H1 (cell line): ENCODE measurements at places on chromosomes 7 and 10.

GRCh38 chr7:26200038-26200443, 505 bp downstream of the HNRNPA2B1 start:
- DNase-seq = peak; percentile 84

GRCh38 chr7:77674878-77675277, 21.4 kb upstream of the RSBN1L start:
- DNase-seq = no peak

DNA sequence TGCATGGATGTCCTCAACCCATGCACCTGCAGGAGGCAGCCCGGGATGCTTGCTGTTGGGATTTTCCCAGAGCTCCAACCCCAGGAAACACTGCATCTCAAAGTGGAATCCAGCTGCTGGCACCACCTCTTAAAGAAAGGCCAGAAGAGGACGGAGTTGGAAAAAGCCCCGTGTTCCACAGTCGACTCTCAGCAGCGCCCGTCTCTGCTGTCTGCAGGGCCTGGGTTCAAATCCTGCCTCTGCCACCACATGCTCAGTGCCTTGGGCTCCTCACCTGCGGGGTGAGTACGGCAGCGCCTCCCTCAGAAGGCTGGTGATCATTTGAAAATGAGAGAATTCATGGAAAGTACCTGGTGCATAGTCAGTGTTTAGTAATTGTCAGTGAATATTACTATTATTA, 65.6 kb upstream of the ZNF716 start:
- DNase-seq = no peak

DNA sequence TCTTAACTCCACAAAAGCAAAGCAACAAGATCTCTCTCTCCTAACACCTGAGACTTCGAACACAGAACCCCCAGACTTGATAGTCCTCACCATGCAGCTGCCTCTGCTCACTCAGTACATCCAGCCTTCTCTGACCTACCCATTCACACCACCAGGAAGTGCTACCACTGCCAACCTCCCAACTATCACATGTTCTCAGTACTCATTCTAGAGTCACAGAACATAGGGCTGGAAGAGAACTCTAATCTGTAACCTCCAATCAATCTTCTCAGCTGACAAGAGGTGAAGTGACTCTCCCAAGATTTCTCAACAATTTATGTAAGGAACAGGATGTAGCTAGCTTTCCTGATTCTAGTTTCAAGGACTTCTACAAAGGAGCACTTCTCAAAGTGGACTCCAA, 3.8 kb downstream of the NUDCD3 start:
- no peak for DNase-seq

- DNase-seq = no peak
These were observed 22.0 kb downstream of the PRTFDC1 start for GRCh38 chr10:24930427-24930826.

DNA sequence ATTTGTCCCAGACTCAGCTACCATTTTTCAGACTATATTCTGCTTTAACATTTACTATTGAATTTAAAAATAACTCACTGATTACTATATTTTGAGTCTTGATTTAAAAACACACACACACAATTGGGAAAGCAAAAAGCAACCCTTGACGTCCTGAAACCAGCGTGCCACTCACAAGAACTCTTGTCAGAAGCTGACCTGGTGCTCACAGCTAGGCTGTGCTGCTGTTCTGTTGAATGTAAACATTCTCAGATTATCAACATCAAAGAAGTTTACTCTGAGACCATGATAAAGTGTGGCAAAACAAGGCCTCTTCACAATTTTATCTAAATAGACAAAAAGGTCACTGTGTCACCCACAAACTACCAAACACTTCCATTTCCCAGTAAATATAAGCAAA, 62.6 kb upstream of the CACNA2D1 start:
- no peak for DNase-seq

DNA sequence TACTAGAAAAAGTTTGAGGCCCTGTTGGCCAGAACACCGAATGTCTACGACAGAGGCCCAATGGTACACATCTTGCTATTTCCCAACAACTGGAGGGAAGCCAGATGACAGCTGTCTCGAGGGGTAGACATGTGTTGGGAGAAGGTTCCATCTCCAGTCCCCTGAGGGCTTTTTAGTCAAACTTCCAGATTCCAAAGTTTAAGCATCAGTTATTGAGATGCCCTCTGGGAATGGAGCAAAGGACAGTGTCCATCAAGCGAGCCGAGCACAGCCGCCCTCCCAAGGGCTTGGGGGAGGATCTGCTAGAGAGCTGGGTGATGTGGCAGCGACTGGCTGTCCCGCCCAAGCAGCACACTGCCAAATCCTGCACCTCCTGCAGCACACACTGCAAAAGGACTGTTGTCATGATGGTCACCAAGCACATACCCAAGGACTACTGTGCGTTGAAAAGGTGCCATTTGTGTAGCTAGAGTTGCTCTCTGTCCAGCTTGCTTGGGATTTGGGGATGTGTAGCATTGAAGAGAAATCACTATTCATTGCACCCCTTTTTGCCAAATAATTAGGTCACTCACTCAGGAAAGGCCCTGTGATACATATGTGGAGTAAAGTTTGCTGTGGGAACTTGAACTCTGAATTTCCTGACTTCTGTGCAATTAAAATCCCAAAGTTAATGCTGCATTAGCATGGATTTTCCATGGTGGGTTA, 164.6 kb downstream of the TRIL start:
- no peak for DNase-seq

DNA sequence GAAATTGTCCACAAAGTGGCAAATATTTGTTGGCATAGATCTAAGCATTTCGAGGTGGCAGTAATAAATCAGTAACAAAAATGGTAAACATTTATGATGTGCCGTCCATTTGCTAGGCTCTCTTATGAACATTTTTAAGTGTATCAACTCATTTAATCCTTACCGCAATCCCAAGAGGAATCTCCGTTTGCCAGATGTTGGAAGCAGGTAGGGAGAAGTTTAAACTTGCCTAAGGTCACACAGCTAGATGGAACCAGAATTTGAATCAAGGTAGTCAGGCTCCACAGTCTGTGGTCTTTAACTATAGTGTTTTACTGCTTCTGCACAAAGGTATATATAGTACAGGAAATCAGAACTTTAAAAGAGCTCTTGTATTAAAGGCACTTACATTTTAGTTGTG, 2.6 kb downstream of the MKLN1 start:
- no peak for DNase-seq

DNA sequence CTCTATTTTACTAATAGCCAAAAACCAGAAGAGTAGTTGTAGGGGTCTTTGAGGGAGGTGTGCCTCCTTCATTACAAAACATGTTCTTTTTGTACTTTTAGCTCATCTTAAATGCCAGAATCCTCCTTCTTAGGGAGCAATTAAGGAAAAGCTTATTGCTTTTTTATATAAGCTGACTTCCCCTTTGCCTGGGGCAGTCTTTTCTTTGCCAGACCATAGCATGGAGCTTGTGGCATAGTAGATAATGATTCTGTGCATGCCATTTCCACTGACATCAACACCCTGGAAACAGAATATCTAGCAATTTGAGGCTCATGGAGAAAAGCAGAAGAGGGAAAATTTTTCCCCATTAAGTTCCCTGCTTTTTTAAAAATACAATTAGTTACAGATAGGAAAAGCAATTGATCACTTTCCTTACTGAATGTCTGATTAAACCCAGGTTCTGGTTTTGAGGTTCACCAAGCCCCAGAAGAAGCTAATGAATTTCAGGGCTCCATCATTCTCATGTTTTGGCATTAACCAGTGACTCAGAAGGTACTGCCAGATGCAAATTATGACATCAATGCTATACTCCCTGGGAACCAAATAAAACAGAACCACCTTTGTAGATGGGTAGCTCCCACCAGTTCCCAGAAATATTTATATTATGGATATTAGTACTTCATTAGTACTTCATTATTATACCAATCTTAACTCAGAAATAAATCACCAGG, 410.6 kb downstream of the KCNMA1 start:
- DNase-seq = no peak

GRCh38 chr7:130875265-130875741, 141.3 kb upstream of the KLF14 start:
- peak; percentile 54 for DNase-seq

DNA sequence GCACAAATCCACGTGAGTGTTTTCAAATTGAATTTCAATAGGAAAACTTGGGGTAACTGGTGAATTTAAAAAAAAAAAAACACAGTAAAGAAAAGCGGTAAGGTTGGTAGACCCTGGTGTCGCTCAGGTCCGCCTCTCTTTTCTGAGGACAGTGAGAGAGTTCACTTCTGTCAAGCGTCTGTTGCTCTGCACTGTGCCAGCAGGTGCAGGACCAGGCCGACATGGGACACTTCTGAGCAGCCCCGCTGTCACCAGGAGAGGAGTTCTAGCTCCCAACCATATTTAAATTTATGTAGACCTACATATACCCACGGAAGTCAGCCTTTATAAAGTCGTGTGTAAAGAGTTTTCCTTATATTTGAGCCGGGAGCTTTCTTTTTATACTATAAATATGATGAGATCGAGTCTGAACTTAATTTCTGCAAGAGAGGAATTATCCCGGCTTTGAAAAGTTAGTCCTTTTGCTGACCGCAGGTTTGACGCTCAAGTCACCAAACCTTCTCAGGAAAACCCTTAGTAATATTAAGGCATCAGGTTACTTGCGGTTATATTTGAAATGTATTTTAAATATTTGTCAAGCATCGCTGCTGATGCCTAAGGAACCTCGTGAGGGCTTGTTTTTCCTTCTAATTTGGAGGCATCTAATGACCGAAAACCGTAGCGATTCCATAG, 531 bp downstream of the IKZF1 start:
- no peak for DNase-seq

- no peak for DNase-seq
These were observed 186.2 kb downstream of the DNAJB6 start for GRCh38 chr7:157522954-157523353.

DNA sequence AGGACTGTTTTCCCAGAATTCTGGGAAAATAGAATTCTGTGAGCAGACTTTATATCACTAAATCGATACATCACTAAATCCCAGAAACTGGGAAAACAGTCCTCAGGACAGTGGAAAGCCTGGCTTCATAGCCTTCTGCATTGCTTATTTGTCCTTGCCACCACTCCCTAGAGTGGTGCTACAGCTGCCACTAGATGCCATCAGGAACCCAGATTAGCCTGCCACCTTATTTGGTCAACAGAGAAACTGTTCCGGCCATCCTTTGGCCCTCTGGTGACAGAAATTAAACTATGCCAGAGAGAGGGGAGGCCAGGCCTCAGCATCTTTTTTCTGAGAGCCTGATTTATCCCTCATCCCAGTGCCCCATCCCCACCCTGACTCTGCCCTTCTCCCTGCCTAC, 19.6 kb upstream of the NFKB2 start:
- no peak for DNase-seq

GRCh38 chr10:132650611-132651250, 113.1 kb downstream of the INPP5A start:
- no peak for DNase-seq

- no peak for DNase-seq
These were observed 11.8 kb downstream of the NT5C3A start for GRCh38 chr7:33050535-33051318.

DNA sequence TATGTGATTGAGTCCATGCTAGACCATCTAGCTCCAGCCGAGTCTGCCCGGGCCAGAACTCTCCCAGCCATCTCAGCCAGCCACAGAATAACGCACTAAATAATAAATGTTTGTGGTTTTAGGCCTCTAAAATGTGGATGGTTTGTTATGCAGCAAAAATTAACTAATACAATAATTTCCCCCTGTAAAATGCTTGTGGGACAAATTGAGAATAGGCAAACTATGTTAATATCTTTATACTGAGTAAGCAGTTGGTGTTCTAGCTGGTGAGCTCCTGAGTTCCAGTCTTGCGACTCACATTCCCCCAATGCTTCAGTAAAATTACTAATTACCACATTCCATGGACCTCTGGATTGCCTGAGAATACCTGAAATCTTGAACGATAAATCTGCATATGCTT, 316.8 kb upstream of the NFE2L3 start:
- DNase-seq = no peak

DNA sequence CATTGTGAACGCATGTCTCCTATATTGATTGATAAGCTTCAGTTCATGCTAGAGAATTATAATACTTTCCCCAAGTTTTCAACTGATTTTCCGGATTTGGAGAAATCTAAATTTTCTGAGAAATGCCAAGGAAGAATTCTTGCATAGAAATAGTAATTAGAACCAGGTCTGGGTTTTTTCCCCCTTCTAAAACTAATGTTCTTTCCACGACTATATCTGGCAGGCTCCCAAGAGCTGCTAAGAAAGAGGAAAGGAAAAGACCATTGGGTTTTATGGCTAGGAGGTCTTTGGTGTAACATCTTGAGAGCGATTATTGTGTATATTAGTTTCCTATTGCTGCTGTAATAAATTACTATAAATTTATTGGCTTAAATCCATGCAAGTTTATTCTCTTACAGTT, 71.8 kb upstream of the CACNB2 start:
- no peak for DNase-seq

DNA sequence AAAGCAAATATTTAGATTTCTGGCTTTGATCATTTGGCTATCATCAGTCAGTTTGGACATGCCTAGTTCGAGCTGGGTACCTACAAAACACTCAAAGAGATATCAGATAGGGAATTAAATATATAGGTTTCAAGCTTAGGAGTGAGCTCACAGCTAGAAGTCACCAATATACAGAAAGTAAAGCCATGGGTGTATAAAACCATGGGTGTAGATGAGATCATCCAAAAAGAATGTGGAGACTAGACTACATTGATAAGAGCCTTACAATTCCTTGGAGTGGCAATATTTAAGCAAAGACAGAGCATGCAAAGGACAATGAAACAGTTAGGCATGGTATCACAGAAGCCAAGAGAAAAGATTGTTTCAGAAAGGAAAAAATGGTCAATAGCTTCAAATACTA, 7.2 kb upstream of the RALA start:
- DNase-seq = no peak

GRCh38 chr10:19453967-19454366, 362.3 kb upstream of the PLXDC2 start:
- DNase-seq = no peak

GRCh38 chr10:88129013-88129412, 265.6 kb downstream of the PTEN start:
- DNase-seq = no peak

DNA sequence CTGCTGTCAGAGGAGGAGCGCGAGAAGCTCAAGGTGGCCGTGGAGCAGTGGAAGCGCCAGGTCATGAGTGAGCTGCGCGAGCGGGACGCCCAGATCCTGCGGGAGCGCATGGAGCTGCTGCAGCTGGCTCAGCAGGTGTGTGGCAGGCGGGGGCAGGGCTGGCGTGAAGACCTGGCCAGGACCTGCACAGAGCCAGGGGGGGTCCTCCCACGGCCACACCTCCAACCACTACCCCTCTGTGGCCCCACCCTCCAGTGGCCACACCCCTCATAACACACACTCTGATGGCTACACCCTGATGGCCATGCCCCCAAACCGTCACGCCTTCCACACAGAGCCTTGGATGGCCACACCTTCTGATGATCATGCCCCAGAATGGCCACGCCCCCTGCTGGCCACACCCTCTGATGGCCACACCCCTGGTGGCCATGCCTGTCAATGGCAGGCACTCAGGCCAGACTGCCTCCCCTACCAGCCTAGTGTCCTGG, 23.4 kb upstream of the DPYSL4 start:
- peak; percentile 73 for DNase-seq
